ENCODE measurements at places on chromosomes 3 and 15.

DNA sequence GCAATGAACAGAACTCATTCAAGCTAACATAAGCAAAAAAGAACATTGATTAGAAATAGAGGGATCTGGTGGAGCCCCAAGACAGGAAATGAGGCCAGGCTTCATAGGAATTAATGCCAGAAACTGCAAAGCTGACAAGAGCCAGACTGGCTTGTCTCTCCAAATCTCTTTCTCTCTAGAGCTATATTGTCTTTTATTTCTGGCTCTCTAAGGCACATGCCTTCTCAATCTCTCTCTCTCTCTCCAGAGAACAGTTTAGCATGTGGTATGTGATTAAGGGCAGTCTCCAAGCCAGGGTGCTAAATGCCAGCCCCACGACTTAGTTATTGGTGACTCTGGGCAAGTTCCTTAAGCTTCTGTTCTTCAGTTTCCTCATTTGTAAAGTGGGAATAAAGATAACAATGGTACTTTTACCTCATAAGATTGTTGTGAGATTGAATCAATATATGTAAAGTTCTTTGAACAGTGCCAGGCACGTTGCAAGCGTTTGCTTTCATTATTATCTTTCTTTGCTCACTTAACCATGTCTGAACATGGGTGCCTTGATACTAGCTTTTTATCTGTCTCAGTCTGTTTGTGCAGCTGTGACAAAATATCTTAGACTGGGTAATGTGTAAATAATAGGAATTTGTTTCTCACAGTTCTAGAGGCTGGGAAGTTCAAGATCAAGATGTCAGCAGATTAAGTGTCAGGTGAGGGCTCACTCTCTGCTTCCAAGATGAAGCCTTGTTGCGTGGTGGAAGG is 123.2 kb downstream of the BDH1 start:
- no peak for DNase-seq

DNA sequence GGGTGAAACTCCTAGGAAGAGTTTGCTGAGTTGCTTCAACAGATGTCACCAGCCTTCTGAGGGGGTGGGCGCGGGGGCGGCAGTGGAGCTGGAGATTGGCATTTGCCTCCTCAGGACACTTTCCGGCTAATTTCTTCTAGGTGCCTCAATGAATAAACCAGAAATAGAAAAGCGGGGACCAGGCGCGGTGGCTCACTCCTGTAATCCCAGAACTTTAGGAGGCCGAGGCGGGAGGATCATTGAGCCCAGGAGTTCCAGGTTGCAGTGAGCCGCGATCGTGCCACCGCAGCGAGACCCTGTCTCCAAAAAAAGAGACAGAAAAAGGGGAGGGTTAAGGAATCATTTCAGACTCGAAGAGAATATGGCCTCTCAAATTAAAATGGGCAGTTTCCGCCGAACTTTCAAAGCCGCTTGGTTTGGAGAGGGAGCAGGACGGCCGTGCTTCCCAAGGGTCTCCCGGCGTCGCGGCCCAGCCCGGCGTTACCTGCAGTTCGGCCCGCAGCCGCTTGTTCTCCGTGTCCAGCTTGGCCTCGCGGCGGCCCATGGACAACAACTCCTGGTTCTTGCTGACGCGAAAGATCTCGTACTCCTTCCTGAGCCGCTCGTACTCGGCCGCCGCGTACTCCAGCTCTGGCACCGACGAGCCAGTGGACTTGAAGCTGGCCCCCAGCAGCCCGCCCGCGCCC is 587 bp downstream of the NPHP3 start:
- DNase-seq: peak; percentile 49

DNA sequence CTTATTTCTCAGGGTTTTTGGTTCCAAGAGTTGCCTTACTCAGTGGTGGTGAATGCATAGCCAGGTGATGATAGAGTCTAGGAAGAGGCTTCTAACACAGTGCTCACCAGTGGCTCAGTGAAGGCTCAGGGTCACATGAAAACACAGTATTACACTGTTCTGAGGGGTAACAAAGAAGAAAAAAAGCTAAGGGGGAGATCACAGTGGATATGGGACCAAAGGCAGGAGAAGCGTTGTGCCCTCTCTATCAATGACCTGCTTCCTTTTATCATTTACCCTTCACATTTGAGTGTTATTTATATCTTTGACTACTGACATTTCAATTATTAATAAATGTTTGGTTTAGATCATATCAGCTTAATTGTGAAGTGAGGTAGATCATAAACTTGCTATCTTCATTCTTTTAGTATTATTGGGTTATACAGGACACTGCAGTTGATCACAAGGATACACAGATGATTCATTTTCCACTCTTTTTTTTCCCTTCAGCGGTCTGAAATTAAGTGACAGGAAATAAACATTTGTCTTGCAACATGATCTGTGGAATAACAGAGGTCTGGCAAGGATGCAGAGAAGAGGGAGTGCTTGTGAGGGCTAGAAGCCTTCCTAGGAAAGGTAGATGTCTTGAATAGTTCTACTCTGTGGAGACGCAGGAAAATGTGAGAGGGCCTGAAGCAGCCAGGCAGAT is 171.7 kb downstream of the C3orf38 start:
- no peak for DNase-seq

- DNase-seq: peak; percentile 25
Measured at GRCh38 chr15:80695911-80696661, 976 bp downstream of the ABHD17C start.

GRCh38 chr3:55091381-55092225 is 163.7 kb upstream of the LRTM1 start:
- no peak for DNase-seq

DNA sequence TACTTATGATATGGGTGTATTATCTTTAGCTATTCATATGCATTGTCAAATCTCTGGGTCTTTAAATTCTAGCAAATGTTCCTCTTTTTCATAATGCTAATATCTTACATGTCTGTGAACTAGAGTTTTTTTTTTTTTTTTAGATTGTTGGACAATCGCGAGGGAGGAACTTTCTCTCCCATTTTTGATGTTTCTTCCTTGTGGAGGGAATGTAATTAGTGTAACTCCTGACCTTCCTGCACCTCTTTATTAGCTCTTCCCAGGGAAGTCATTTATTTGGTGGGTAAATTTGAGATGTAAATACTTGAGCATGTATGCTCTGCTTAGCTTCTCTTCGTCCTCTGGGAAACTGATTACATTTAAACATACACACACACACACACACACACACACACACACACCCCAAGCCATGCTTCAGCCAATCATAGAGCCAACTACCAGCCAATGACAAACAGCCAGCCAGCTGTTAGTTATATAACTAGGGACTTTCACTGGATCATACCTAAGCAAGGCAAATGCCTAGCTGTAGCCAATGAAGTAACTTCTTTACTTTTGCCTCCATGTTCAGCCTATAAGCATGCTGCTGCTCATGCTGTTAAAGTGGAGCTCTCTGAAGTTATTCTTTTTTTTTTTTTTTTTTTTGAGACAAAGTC is 8.3 kb upstream of the USP8 start:
- no peak for DNase-seq

- DNase-seq: no peak
Measured at GRCh38 chr3:40985195-40985594, 214.1 kb upstream of the CTNNB1 start.

GRCh38 chr3:98903099-98903498 is 1.6 kb upstream of the DCBLD2 start:
- DNase-seq: no peak

DNA sequence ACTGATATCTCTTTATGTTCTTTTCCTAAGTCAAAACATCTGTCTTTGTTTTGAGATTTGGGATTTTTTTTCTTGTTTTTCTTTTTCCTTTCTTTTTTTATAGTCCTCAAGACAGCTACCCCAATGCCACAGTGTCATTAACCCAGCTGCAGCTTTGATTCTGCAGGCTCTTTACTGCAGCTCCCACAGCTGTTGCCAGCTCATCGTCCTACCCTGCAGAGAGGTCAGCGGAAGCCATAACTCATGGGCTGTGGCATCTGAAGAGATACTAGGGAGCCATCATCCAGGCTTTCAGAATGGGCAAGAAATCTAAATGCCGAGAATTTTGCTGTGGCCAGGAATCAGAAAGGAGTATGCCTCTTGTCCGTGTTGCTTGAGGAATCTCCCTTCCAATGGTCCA is 44.3 kb upstream of the SLC24A5 start:
- no peak for DNase-seq

GRCh38 chr3:66442254-66443117 is 58.3 kb downstream of the LRIG1 start:
- DNase-seq: no peak

DNA sequence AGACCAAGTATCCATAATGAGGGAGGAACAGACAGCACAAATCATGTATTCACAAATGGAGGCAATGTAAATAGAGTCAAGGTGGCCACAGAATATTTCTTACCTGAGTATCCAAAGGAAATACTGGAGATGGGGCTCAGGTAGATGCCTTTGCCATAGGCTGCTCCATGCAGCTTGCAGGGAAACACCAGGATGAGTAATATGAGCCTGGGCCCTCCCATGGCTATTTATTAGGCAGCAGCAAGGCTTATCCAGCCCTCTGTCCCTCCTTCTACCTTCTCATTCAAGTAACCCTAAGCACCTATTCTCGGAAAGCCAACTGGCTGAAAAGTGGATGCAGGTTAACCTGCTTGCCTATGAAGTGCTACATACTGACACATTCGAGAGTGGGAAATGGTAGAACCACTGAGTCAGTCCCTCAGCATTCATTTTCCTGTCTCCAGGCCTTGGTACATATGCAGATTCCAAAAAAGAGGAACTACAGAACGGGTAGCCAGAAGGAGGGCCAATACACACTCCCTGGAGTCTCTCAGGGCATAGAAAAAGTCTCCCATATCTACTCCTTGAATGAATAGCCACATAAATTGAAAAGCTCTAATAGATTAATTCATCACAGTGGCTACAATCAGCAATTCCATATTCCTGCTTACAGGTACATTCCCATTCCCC is 18.3 kb upstream of the PKM start:
- no peak for DNase-seq

DNA sequence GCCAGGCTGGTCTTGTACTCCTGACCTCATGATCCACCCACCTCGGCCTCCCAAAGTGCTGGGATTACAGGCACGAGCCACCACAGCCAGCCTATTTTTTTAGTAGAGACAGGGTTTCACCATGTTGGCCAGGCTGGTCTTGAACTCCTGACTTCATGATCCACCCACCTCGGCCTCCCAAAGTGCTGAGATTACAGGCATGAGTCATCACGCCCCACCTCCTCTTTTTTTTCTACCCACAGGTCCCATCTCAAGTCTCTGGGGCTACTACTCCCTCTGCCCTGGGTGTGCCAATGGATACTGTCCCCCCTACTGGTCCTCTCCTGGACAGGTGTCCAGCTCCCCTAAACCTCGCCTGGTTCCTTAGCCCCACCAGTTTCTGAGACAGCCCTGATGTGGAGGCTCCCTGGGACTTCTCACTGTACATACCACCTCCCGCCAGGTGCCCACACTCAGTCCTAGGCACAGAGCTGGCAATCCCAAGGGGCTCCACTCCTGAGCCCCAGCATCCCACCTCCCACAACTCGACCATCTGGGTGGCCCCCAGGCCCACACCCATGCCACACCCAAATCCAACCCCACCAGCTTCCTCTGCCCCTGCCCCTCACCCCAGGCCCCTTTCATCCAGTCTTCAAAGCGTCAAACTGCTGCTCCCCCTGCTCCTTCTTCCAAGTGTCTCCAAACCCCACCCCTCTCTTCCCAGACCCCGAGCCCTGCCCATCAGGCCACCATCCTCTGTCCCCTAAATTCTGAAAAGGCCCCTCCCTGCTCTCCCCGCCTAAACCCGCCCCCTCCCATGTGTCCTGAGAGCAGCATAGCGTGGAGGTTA is 13.1 kb upstream of the CYP11A1 start:
- DNase-seq: no peak

DNA sequence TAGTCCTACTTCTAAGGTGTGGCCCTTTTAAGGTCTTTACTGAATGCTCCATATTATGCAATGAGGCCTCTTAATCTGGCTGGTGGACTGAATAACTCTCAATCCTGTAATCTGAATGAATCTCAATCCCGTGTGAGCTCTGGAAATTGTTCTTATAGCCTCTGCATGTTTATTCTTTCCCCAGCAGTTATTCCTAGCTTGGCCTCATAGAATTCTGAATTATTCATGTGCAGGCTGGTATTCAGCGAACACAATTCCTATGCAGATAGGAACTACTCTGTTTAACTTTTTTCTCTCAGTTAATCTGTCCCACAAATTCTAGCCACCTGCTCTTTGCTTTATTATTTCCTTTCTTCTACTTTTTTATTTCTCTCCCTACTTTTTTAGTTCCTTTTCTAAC is 44.3 kb upstream of the XRN1 start:
- no peak for DNase-seq

- no peak for DNase-seq
Measured at GRCh38 chr3:42904076-42904475, 1.9 kb upstream of the ZNF662 start.

GRCh38 chr3:119586733-119587172 is 7.5 kb downstream of the ADPRH start:
- DNase-seq: no peak

- DNase-seq: no peak
Measured at GRCh38 chr15:84727429-84727828, 11.5 kb upstream of the SEC11A start.

DNA sequence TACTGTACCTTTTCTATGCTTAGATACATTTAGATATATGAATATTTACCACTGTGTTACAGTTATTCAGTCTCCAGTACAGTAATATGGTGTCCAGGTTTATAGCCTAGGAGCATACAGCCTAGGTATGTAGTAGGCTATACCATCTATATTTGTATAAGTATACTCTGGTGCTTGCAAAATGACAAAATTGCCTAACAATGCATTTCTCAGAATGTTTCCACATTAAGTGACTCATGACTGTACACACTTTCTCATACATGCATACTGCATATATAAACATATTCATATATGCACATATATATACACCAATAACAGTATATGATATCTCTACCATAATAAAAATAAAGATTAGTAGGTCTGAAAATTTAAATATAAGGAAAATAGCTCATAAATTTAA is 169.3 kb downstream of the DPH6 start:
- DNase-seq: no peak

- DNase-seq: no peak
Measured at GRCh38 chr3:7871003-7871560, 630.5 kb upstream of the LMCD1 start.

DNA sequence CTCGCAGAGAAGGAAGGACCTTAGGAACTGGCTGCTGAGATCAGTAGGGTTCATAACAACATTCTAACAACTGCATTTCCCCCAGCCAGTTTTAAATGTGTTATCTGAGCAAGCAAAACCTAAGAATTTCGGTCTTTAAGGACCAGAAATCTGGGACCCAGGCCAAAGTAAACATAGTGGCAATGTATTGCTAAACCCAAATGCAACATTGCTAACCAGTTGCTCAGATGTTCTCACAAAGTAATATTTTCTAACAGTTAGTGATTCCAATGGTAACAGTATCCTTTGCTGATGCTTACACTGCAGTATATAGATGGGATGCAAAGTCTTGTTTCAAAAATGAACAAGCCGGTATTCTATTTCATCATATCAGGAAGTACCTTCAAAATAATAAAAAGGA is 254.3 kb downstream of the RYR3 start:
- DNase-seq: no peak
